ENCODE measurements at places on chromosomes 7 and 10.

DNA sequence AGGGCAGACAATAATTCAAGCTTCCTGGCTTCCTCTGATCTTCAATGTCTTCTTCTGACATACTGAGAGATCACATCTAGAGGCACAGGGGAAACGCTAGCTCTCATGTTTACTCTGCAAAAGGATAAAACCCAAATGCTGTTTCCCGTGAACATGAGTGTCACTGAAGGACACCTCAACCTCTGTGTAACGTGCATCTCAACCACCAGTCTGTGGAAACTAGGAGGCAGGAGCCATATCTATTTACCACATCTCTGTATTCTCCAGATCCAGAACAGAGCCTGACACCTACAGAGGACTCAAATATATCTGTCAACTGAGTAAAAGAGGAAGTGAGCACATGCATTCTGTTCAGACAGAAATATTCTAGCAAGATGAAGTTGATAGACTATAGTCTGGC lies 140.3 kb upstream of the TARP start:
- DNase-seq, result no peak

GRCh38 chr10:90695915-90696676 lies 161.7 kb downstream of the HTR7 start:
- DNase-seq, result no peak

- no peak for DNase-seq
These were observed 24.9 kb downstream of the SAMD9 start for GRCh38 chr7:93092757-93093370.

- DNase-seq, result no peak
These were observed 30.3 kb downstream of the TRIM8 start for GRCh38 chr10:102674566-102674965.

DNA sequence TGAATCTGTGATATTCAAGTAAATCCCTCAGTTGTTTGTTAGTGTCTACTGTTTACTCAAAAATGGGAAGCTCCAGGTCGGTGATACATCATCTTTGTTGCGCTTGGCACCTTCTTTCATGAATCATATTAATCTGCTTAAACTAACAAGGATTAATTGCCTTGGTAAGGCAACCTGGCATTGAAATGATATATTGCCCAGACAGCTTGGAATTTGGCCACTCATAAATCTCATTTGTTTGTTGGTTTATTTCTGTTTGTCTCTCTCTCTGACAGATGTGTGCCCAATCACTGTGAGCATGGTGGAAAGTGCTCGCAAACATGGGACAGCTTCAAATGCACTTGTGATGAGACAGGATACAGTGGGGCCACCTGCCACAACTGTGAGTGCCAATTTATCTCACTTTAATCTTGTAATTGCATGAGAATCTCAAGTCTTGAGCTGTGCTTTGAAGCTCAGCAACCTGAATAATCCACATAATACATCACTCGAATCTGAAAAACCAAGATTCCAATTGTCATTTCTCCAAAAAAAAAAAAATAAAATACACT lies 1104.8 kb upstream of the C7orf33 start:
- DNase-seq, result no peak

DNA sequence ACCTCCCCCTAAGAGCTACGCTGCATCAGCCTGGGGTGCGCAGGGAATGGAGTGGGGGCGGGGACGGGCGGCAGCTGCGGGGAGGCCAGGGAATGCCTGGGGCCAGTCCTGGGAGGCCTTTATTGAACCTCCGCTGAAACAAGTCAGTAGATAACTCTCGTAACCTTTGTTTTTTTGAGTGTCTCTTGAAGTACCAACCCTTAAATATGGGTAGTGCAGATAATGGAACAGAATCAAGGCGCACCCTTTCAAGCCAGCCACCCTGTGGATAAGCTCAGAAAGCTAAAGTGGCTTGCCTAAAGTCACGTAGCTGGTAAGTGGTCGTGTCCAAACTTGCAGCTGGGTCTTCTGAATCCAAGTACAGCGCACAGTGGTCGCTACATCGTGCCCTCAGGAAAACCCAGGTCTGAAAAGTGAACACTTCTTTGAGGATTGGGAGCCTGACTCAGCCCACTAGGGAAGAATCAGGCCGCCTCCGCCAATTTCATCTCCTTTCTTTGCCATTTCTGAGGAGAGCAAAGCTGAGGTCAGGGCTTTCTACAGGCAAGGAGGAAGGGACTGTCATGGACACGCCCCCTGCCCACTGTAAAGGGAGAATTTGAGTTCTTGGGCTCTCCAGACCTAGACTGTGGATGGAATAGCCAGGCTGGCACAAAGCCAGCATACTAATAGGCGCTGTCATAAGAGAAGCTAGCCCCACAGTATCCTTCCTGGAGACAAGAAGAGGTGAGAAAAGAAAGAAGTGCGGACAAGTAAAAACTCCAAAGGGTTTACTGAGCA lies 3.2 kb upstream of the EGR2 start:
- DNase-seq, result no peak

- no peak for DNase-seq
These were observed 20.3 kb upstream of the TOMM7 start for GRCh38 chr7:22842973-22843372.

- no peak for DNase-seq
These were observed 56.5 kb downstream of the ZNF467 start for GRCh38 chr7:149716932-149717307.

GRCh38 chr10:99347672-99348071 lies 18.5 kb downstream of the CNNM1 start:
- no peak for DNase-seq

- DNase-seq, result no peak
These were observed 28.9 kb upstream of the PRKAG2 start for GRCh38 chr7:151905766-151906165.

GRCh38 chr7:30173058-30173897 lies 38.5 kb downstream of the MTURN start:
- peak; percentile 78 for DNase-seq

- DNase-seq, result no peak
These were observed 493.8 kb downstream of the ARL4A start for GRCh38 chr7:13181216-13181615.

DNA sequence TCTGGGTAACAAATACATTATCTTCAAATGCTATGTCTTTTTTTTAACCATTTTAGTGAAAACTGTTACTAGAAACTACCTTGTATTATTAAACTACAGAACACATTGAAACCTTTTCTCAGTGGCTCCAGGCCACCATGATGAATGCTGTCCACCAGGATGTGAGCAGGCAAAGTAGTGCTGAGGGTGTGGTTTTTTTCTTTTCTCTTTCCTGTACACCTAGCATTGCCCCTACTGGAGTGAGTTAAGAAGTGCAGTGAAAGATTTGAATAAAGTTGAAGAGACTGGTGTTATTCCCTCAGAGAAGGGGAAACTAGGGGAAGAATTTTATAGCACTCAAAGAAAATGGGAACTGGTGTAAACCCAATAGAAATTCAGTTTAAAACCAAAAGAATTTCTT lies 120.0 kb upstream of the SAMD8 start:
- DNase-seq, result no peak

- DNase-seq, result no peak
These were observed 49.7 kb downstream of the CCDC71L start for GRCh38 chr7:106610996-106611886.

GRCh38 chr7:102253973-102254370 lies 32.7 kb upstream of the SH2B2 start:
- DNase-seq, result no peak

GRCh38 chr10:76959111-76959510 lies 678.5 kb downstream of the KCNMA1 start:
- no peak for DNase-seq

GRCh38 chr10:103653581-103654037 lies 160.1 kb downstream of the NEURL1 start:
- no peak for DNase-seq

GRCh38 chr10:30036341-30036740 lies 23.0 kb downstream of the JCAD start:
- no peak for DNase-seq

- DNase-seq, result no peak
These were observed 4.9 kb downstream of the PKD2L1 start for GRCh38 chr10:100325158-100325557.

DNA sequence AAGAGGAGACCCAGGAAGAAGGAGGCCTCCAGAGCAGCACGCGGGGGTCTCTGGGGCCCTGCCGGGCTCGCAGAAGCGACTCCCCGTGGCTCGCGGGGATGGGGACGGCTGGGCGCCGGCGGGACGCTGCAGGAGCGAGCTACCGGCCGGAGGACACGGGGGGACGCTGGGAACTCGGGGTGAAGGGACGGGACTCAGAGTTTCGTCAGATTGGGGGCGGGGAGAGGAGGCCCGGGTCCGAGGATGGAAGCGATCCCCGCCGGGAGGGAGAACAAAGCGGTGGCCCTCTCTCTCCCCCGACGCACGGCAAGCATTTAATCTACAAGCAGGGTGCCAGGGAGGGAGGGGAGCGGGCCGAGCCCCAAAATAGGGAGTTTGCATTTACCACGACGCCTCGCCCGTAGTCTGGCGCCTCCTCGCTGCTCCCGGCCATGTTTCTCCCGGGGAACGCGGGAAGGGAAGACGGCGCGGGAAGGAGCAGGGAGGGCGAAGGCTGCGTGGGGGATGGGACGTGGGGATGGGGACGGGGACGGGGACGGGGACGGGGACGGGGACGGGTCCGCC lies at the start of gene PRTFDC1:
PRTFDC1 (minus strand) TSS at position 464 of the 564 bp plus-strand sequence; CDS start at position 433, 31 bp downstream.
- peak; percentile 66 for DNase-seq

GRCh38 chr7:44059219-44060090 lies 5.9 kb downstream of the PGAM2 start:
- DNase-seq, result no peak

- DNase-seq, result peak; percentile 94
These were observed 72.8 kb upstream of the ZNF722 start for GRCh38 chr7:63925626-63926460.

DNA sequence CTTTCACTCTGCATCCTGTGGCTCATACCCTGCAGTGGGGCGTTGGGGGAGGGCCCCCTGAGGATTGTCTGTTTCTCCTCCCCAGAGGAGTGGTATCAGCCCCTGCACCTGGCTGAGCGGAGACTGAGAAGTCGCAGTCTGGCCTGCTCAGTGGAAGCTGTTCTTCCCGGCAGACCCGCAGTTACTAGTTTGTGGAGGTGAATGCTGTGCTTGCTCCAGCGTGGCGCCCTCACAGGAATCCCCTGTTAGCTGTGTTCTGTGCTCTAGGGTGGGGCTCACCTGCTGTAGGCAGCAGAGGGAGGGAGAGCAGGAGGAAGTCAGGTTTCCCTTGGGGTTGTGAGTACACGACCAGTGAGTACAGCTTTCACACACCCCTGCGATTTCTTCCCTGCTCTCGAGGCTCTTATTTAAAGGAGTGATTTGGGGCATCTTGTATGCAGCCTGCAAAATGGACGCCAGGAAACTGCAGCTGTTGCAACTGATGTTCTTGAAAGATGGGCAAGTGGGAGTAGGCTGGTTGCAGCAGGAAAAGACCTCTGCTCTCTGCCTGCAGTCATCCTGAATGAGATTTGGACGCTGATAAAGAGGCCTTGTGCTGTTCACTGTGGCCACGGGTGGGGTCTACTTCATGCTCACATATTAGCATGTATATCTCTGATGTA lies 66.4 kb downstream of the HK1 start:
- DNase-seq, result no peak

DNA sequence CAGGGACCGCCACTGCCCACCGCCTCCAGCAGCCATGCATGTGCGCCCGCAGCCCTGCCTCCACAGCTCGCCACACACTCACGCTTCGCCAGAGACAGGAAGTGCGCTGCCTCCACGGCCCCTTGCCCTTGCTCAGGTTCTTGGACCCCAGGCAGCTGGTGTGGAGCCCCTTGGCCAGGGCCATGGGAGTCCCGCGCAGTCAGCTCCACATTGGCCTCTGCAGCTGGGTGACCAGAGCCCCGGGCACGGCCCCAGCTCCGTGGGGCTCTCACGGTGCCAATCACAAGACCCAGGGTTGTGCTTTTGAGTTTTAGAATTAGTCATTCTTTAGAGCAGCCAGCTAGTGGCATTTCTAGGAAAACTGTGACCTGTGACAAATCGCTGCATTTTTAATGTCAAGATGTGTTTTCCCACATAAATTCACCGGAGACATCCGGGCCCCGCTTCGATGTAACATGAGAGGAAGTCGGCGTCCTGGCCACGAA lies 4.3 kb upstream of the UTF1 start:
- DNase-seq, result no peak

- no peak for DNase-seq
These were observed 38.5 kb downstream of the PYROXD2 start for GRCh38 chr10:98376485-98376884.

GRCh38 chr7:99478464-99479440 lies 6.1 kb downstream of the ZNF789 start:
- DNase-seq, result no peak

GRCh38 chr7:151244841-151245346 lies 3.6 kb downstream of the SMARCD3 start:
- DNase-seq, result no peak

GRCh38 chr10:91339729-91340128 lies 70.4 kb upstream of the HECTD2 start:
- no peak for DNase-seq

Data from heart left ventricle (tissue), 16 donors.